ENCODE measurements at places on chromosomes 13 and 19.

DNA sequence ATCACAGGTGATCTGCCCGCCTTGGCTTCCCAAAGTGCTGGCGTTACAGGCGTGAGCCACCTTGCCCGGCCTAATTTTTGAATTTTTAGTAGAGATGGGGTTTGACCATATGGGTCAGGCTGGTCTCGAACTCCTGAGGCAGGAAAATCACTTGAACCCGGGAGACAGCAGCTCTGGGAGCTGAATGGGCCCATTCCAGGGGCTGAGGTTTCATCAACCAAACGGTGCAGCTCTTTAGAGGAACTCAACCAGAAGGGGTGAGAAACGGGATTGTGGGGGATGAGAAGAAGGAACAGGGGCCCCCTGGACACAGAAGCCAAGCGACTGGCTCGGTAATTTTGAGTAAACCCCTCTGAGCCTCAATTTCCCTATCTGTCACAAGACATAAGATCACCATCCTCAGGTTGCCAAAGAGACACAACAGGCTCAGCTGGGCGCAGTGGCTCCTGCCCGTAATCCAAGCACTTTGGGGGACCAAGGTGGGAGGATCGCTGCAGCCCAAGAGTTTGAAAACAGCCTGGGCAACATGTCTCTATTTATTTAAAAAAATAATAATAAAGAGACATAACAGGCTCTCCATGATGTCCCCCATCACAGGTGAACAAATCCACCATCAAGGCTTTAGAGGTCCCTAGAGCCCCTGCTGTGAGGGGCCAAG lies 562 bp downstream of the IQCN start:
- DNase-seq, result no peak

GRCh38 chr13:20049558-20050473 lies 91.3 kb downstream of the ZMYM2 start:
- DNase-seq, result no peak

DNA sequence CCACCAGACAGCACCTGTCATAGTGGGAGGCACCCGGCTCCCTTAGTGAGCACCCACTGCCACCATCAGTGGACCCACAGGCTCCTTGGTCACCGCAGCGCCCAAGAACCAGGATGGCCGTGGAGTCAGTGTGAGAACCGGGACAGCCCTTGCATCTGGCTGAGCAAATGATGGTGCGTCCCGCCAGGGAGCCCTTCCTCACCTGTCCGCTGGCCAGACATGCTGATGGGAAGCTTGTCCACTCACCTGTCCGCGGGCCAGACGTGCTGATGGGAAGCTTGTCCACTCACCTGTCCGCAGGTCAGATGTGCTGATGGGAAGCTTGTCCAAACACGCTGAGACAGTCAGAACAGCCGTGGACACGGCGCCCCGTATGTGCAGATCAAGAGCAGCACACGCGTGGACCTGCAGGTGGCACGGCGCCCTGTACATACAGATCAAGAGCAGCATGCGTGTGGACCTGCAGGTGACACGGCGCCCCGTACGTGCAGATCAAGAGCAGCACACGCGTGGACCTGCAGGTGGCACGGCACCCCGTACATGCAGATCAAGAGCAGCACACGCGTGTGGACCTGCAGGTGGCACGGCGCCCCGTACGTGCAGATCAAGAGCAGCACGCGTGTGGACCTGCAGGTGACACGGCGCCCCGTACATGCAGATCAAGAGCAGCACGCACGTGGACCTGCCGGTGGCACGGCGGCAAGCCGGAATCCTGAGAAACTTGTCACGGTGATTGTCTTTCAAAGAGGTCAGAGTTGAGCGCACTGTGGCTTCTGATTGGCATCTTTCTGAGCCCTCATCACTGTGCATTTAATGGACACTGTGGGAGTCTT lies 40.7 kb upstream of the DCUN1D2 start:
- no peak for DNase-seq

GRCh38 chr19:4692251-4693077 lies 22.3 kb upstream of the MYDGF start:
- no peak for DNase-seq

- no peak for DNase-seq
Measured at GRCh38 chr19:29415507-29415906, 110.3 kb upstream of the VSTM2B start.

DNA sequence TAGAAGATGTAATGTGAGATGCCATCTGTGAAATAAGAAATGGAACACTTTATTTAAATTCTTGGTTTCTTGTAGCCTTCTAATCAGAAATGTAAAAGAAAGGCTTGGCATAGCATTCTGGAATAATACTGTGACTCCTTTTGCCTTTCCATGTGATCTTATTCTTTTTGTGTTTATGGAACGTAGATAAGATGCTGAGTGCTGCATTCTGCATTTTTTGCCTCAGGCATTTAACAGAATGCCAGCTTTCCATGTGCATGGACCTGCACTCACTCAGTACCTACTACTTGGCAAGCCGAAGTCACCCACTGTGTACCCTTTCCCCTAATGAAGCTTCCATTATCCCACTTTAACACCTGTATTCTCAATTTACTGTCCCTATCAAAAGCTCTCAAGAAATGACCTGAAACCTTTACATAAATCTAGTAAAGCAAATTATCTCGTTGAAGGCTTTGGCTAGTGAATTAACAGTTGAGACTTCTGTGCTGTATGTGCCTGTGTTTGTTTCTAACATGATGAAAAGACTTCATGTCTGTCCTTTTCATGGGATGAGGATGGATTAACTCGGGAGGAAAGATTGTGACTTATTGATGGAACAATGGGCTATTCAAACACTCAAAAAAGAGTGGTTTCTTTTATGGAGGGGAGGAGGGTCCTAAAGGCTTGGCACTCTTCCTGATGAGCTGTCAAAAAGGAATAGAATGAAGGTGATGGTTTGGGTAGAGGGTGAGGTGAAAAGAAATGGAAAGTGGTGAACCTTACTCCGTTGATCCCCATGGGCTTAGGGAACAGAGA lies 44.7 kb upstream of the FRY start:
- DNase-seq, result no peak

DNA sequence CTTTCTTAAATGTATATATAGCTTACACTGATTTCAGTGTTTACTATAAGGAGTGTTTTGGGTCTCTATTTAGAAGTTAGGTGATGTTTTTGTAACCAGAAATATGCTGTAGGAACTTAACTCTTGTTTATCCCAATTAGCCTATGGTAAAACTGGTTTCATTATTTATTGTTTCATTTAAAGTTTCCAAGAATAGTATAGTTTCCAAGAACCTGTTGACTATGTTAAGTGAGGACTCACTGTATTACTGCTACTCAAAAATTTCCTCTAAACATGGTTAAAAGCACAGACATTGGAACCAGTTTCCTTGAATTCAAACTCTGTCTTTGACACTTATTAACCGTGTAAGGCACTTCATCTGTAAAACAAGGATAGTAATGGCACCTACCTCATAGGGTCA lies 187.4 kb downstream of the RGCC start:
- no peak for DNase-seq

- no peak for DNase-seq
Measured at GRCh38 chr13:45954836-45955800, 97.4 kb downstream of the ZC3H13 start.

- DNase-seq, result no peak
Measured at GRCh38 chr13:46662690-46663089, 109.7 kb downstream of the LRCH1 start.

DNA sequence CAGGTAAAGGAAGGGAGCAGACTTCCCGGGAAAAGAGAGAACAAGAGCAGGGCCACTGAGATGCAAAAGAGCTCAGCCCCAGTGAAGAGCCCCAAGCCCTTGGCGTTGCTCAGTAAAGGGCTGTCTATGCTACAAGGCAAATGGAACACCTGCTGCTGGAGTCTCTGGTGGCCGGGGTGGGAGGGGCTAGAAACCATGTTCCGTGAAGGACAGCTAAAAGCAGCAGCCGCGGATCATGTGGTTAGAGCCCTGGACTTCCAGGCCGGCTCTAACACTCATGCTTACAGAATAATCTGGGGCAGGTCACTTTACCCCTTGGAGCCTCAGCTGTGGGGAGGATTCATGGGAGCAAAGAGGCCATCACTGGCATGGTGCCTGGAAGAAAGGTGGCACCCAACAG lies 17.8 kb downstream of the POU2F2 start:
- DNase-seq, result peak; percentile 91

- peak; percentile 58 for DNase-seq
Measured at GRCh38 chr13:59879281-59879680, 284.4 kb downstream of the DIAPH3 start.

DNA sequence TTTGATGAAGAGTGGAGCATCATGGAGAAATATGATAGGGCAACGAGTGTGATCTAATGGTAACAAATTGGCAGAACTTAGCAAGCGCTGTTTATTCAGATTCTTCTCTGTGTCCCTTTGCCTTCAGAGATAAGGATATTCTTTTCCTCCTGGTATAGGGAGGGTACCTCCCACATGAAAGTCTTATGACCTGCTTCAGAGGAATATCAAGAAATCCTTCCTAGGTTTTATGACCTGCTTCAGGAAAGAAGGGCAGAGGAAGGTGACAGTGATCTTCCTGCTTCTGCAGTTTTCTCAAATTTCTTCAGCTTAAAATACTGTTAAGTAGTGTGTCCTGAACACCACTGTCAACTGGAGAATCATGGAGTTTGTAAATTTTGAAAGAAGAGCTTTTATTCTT lies 144.3 kb downstream of the DNAJC15 start:
- DNase-seq, result no peak

- no peak for DNase-seq
Measured at GRCh38 chr19:52786078-52786463, 520 bp downstream of the ZNF600 start.

DNA sequence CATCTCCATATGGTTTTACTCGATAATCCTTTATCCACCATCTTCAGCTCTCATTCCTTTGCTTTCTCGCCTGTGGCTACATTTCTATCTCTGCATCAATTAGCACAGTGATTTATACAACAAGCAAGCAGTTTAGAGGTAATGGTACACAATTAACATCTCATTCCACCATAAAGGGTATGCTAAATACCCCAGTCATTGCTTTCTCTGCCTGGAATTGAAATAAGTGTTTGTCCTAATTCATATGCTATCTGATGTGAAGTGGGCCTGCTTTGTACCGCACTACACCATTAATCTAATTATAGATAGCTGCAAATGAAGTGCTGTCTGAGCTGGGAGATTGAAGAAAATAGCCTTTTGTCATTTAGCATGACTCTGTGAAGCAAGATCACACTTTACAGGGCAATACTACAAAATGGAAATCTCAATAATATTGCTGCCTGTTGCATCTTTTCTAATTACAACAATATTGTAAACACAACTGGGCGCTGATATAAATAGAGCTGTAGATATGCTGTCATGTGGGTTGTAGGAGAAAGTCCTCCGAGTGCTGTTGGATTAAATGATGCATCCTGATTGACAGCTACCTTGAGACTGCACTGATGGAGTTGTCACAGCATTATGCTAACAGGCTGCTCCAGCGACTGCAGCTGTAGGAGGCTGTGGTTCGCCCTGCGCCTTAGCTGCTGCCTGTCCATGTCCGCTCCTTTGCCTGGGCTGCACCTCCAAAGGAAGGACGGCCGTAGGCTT lies 78.2 kb downstream of the GGACT start:
- no peak for DNase-seq

- DNase-seq, result no peak
Measured at GRCh38 chr13:59409634-59410200, 754.0 kb downstream of the DIAPH3 start.

- no peak for DNase-seq
Measured at GRCh38 chr19:58204566-58204965, 21.7 kb downstream of the ZNF274 start.

GRCh38 chr19:50190439-50190891 lies 13.0 kb upstream of the MYH14 start:
- no peak for DNase-seq

DNA sequence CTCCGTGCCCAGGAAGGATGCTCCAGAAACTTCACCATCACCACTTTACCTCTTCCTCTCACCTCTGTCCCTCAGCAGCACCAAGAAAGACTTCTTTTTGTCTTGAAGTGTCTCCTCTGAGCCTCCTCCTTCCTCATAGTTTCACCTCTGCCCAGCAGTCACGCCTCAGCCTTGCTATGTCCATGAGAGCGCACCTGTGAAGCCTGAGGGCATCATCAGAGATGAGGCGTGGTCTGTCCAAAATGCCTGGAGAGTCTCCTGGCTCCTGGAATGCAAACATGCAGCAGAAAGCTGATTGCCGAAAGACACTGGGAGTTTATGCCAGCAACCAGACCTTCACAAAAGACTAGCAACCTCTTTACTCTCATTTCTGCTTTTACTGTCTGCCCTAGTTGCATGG lies 336.6 kb downstream of the TEX29 start:
- DNase-seq, result no peak

- no peak for DNase-seq
Measured at GRCh38 chr19:48856921-48857320, 11.5 kb downstream of the PLEKHA4 start.

All from NCI-H187 treated with DMSO at 0.1 percent for 48 hours (cell line).